Astrocyte (in vitro differentiated cells and primary cell): ENCODE measurements at places on chromosomes 6 and 20. TPM values are rescaled to one million over a fixed set of nuclear protein-coding genes. Genes with fewer than 3 reads are reported as not detected.

The BTBD3 gene
- 30.7 and 35.9 TPM in 2 replicates for total RNA-seq

DNA sequence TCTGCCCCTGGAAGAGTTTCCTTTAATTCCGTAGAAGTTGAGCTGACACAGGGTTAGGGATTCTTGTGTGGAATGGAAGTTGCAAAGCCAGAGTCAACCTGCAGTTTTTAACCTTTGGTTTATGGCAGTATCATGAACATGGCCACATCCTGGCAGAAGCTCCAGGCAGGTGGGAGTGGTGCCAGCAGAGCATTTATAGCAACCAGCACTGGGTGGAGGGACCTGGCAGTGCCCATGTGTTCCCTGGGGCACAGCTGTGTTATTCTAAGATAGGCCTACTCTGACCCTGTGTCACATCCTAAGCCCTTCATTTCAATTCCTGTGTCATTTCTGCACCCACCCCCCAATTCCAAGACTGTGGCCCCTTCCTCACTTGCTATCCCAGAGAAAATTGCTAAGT lies 26.1 kb upstream of the ZNF831 start:
- DNase-seq, result no peak

The RIPPLY2 gene
- total RNA-seq, result not detected in 2 replicates

The AGPAT1 gene
- 94.8 and 98.1 TPM in 2 replicates for total RNA-seq

The PNLDC1 gene
- 0.11 TPM in 1 of 2 replicates, not detected in the other for total RNA-seq

DNA sequence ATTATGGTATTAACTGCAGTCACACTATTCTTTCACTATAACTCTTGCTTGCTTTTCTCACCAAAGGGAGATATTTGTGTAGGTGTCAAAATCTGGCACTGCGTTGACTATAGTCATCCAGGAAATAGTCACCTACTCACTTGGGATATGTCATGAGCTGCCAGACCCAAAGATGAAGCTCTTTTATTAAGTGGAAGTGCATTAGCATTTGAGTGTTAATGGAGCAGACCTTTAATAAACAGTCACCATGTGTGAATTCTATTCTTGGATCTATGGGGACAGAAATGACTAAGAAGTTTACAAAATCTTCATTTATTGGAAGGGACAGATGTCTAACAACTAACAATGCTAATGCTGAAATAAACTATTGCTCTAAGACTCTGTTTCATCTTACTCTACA lies 130.1 kb upstream of the NEDD9 start:
- no peak for DNase-seq

The PLEKHG1 gene
- 8.9 and 12.1 TPM in 2 replicates for total RNA-seq

The TMC2 gene
- total RNA-seq, result not detected in 2 replicates

- no peak for DNase-seq
Observed at GRCh38 chr6:143185288-143185687, 124.6 kb downstream of the AIG1 start.

GRCh38 chr20:38032585-38033329 lies 499 bp downstream of the TTI1 start:
- DNase-seq, result peak; percentile 6

DNA sequence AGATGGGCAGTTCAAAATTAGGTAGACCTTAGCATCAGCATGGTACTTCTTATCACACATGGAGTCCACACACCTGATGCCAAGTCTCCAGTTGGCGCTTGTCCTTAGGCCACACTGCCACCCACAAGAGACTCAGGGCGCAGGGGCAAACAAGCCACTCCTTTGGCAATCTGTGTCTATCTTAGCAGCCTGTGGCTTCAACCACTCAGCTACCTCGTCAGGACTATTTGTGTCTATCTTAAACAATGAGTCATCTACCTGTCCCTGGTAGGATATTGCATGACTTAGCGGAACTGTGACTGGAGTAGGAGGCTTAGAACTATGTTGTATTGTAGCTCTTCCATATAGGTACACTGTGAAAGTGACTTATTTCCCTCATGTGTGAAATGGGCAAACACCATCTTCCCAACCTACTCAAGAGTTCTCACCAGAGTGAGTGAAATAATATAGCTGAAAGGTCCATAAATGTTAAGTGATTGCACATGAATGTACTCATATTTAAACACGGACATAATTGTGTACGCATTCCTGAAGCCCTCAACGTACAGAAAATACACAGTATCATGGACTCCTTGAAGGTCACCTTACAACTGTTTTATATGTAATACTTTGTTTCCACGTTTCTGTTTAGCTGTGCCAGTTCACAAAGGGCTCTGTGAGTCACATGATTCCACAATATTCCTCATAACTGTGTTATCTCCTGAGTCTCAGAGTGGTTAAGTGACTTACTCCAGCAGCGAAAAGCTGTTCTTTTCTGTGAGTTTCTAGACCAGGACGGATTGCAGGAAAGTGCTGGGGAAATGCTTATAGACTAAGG lies 1.6 kb downstream of the TRIM27 start:
- peak; percentile 47 for DNase-seq
